ENCODE measurements at places on chromosomes 16 and 17. TPM values are rescaled to one million over a fixed set of nuclear protein-coding genes. Genes with fewer than 3 reads are reported as not detected.

DNA sequence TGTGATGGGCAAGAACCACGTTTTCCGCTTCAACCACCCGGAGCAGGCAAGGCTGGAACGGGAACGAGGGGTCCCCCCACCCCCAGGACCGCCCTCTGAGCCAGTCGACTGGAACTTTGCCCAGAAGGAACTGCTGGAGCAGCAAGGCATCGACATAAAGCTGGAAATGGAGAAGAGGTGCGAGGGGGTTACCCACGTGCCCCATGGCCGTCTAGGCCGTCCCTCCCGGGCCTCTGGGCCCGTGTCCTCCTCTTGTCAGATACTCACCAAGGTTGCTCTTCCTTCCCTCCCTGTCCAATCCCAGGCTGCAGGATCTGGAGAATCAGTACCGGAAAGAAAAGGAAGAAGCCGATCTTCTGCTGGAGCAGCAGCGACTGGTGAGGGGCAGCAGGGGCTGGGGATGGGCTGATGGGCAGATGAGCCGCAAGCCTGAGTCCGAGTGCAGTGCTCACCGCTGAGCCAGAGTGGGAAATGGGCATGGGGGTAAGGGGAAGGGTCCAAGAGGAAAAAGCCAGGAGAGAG, 14.7 kb downstream of the SLC52A1 start:
- no peak for DNase-seq

- DNase-seq = no peak
Observed at GRCh38 chr16:84476401-84476800, 28.1 kb downstream of the MEAK7 start.

GRCh38 chr17:66493283-66494019, 191.0 kb downstream of the PRKCA start:
- DNase-seq = no peak

GRCh38 chr17:14547016-14547415, 246.1 kb downstream of the HS3ST3B1 start:
- no peak for DNase-seq

DNA sequence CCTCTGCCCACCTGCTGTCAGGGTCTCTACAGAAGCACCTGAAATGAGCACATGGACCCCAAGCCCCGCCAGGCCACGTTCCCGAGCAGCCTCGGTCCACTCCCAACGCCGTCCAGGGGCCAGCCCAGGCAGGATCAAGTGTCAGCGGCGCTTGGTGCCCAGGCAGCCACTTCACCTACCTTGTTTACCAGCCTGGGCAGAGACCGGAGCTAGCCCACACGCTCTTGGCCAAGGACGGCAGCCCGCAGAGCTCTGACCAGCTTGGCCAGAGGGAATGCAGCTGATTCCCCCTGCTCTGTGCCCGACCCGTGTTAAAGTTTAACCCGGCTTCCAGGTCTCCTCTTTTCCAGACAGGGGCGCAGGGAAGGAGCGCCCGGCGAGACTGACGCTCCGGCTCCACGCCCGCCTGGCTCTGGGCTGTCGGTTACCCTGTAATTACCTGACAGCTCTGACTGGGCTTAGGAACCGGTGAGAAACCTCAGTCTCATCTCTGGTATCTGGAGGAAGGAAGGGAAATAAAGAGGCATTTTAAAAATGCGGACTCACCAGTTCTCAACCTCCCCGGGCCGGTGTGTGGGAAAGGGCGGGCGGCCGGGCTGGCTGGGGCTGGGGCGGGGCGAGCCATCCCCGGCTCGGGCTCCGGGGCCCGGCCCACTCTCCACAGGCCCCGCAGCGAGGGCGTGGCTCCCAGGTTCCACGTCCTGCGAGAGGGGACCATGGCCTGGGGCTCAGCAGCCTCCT, 4.6 kb downstream of the KIFC3 start:
- DNase-seq = no peak

DNA sequence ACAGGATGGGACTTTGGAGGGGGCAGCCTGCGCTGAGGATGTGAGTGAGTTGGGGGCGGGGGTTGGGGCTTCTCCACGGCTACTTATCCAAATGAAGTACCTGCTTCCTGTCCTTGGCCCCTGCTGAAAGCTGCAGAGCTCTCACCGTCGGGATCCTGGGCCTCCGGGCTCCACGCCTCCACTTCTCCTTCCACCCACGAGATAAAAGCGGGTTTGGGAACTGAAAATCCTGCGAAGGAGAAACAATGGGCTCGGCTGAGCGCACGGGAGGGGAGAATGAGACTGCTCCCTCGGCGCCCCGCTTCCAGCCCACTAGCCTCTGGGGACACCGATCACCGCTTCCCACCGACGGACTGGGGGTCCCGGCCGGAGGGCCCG, 486 bp downstream of the ZNF785 start:
- DNase-seq = no peak

DNA sequence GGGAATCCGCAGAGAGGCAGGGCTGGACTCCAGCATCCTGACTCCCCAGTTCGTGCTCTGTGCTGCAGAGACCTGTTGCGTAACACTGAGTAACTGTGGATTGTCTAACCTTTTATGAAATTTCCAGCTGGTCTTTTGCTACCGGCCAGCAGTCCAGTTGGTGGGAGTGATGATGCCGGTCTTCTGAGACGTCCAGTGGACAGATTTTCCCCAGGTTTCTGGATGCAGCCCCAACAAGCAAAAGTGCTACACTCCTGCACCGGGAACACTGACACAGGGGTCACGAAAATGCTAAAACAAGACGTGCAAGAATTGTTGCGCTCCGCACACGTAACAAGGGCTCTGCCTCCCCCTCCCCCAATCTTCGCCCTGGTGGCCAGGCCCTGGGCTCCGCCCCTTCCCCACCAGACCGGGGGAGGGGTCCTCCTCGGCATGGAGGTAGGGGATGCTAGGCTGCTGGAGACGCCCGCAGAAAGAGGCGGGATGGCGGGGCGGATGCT, 701 bp upstream of the MRC2 start:
- DNase-seq = no peak

The STX1B gene
- 5.4 TPM for total RNA-seq

The HSD17B1 gene
- total RNA-seq = 4.4 TPM

DNA sequence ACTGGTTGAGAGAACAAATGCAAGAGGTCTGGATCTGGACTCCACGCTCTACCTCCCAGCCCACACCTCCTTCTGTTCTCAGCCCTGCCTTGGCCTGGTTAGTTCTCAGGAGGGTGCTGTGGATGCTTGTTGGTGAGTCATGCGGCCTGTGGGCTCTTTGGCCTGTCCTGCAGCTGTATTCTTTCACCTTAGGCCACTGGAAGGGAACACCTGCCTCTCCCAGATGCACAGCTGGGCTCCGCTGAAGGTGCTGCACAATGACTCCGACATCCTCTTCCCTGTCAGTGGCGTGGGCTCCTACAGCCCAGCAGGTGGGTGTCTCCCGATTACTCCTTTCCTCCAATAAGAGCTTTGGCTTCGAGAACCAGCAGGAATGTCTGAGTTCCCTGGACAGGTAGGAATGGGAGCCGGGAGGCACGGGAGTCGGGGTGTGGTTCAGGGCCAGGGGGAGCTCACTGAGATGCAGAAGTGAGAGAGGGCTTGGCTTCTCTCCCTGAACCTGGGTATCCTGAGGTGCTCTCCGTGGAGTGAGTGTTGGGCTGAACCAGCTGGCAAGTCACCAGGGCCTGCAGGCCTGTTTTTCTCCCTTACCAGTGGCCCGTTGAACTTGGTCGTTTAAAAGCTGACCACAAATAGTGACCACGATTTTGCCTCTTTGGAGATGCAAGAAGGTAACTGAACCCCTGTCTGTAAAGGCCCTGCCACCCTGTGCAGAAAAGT, 85.0 kb downstream of the SNX29 start:
- no peak for DNase-seq

The MMP25 gene
- total RNA-seq = 0.95 TPM

The EVPL gene
- 0.80 TPM for total RNA-seq

DNA sequence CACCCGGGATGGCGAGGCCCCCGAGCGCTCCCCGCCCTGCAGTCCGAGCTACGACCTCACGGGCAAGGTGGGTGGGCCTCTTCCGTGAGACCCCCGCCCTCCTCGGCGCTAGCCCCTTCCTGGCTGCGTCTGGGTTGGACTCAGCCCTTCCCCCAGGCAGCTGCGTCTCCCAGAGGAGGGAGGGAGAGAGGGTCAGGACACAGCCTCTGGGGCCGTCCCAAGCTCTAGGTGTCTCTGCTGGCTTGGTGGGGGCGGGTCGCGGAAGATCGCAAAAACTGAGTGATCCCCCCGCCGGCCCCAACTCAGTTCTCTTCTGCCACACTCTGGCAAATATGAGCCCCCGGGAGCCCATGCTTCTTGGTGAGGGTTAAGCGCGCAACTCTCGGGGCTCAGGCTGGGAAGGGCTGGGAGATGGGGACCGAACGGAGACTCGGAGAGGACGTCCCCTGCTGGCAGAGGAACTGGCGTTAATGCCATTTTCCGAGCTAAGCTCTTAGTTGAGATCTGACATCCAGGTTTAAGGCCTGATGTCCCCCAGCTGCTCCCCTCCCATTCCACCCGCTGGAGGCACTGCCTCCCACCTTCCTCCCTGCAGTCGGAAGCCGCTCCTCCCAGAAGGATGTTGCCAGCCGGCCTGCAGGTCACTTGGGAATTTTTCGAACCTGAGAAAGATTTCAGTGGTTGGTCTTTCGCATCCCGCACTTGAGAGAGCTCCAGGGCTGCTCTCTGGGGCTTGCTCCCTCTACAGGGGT, 419 bp downstream of the RAB37 start:
- DNase-seq = peak; percentile 57

The HSF5 gene
- total RNA-seq = not detected

The TBC1D3H gene
- not detected for total RNA-seq

The LITAFD gene
- not detected for total RNA-seq

DNA sequence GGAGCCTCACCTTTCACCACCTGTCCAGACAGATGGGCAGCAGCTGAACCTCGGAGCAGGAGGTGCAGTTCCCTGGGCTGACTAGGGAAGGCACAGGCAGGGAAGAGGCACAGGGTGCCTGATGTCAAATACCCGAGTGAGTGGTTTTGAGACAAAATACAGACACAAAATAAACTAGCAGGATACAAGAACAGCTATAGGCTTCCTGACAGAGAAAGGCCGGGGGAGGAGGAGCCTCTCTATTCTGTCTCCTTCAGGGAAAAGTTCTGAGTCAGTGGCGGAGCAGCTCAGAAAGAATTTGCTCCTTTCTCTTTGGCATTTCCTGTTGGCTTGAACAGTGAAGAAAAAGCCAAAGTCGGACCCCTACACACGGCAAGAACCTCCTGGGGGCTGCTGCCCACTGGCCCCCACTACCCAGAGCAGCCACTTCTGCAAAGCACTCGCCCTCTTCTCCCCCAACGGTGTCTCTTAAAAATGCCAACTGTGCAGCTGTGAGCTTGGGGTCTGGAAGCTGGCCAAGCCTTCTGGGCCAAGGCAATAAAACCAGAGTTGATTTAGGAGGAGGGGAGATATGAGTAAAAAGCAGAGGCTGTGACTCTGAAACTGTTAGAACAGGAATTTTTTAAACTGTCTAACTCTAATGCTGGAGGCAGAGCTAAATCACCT, 14.4 kb upstream of the FAAP100 start:
- peak; percentile 84 for DNase-seq

The CBFB gene
- total RNA-seq = 40.9 TPM

DNA sequence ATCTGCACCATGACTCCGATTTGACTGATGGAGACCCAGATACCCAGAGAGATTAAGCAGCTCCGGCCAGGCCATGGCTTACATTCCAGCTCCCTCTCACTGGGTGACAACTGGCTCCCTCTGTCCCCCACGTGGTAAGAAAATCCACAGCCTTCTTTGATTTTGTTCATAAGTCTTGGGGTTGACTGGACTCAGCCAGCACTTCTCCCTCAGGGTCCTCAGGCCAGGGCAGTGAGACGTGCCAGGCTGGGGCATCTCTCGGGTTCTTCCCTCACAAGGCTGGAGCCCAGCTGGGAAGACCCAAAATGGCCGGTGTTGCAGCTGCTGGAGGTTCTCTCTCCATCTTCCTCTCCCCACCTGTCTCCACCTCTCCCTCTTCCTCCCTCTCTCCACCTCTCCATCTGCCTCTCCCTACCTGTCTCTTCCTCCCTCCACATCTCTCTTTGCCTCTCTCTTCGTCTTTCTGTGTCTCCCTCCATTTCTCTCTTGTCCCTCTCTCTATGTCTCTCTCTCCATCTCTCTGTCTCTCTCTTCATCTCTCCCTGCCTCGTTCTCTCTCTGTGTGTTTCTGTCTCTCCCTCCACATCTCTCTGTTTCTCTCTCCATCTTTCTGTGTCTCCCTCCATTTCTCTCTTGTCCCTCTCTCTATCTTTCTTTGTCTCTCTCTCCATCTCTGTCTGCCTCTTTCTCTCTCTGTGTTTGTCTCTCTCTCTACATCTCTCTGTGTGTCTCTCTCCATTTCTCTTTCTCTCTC, 105.3 kb downstream of the FOXL1 start:
- DNase-seq = no peak

DNA sequence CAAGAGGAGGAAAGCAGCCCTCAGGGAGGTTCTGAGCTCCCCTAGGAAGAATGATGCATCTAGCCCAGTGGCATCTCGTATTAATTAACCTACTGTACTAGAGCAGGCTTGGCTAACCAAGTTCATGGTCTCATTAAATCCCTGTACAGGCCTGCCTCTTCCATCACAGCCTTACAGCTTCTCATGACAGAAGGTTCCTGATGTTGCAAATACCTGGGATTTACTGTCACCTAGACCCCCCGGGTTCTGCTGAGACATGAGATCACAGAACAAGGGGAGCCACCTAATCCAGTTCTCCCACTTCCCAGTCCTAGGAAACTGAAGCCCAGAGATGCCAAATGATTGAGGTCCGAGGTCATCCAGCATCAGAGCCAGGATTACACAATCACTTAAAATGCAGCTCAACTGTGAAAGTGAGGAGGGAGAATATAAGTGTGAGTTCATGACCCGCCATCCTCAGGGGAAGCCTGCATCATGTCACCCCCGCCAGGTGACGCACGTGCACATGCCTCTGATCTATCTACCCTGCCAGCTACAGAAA, 23.9 kb downstream of the ACLY start:
- DNase-seq = no peak

The PRDM7 gene
- not detected for total RNA-seq

- no peak for DNase-seq
Observed at GRCh38 chr16:84759906-84760305, 59.9 kb upstream of the CRISPLD2 start.

- no peak for DNase-seq
Observed at GRCh38 chr17:61155590-61156237, 243.9 kb upstream of the TBX2 start.

- no peak for DNase-seq
Observed at GRCh38 chr17:77461277-77462057, 320.7 kb downstream of the SEC14L1 start.

DNA sequence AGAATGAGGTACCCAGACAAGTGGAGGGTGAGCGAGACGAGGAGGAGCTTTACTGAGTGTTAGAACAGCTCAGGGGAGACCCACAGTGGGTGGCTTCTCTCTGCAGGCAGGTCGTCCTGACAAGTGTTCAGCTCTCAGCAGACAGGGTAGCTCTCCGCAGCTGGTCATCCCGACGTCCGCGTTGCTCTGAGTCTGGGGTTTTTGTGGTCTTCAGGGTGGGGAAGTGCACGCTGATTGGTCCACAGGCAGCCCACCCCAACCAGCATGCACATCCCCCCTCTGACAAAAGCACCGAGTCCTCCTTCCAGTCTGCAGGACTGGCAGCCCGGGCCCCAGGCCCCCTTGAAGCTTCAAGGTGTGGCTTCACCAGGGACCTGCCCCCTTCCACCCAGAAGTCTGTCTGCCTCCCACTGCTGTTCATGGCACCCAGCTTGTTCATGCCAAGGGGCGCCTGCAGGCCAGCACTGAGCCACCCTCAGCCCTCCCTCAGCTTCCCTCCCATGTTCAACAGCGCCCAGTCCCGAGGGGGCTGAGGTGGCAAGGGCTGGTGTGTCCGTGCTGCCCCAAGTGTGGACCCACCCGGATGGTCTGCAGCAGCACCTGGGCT, 19.9 kb upstream of the WDR45B start:
- no peak for DNase-seq
